ENCODE measurements at places on chromosomes 5 and 9. TPM values are rescaled to one million over a fixed set of nuclear protein-coding genes. Genes with fewer than 3 reads are reported as not detected.

DNA sequence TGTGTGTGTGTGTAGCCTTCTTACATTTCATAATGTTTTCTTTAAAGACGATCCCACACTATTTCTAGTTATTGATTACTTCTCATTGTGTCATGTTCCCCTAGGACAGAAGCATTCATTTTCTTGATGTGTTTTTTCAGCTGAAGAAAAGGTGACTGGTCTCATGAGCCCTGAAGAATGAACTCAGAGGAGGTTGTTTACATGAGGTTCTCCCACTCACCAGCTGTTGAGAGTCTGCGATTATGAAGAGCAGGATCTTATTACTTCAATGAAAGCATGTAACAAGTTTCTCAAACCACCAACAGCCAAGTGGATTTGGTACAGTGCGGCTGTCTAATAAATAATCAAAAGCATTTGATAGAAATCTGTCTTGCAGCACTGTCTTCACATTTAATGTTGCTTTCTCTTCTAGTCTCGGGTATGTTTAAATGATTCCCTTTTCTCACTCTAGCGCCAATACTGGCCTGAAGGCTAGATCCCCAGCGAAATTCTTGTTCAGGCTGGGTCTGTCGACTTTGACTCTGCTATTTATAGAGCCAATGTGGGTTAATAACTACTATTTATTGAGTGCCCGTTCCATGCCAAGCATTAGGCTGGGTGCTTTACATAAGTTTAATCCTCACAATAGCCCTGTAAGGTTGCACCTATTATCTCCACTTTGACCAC is 9.6 kb upstream of the FSD1L start:
- no peak for DNase-seq

GRCh38 chr5:53481159-53481886 is 894 bp downstream of the FST start:
- no peak for DNase-seq

GRCh38 chr9:100730086-100730485 is 152.2 kb downstream of the CAVIN4 start:
- no peak for DNase-seq

GRCh38 chr9:114989600-114990410 is 59.4 kb upstream of the TNFSF8 start:
- no peak for DNase-seq

GRCh38 chr9:129768486-129768885 is 15.6 kb upstream of the PTGES start:
- no peak for DNase-seq

GFI1B gene
- total RNA-seq: not detected

DND1 gene
- total RNA-seq: 1.1 TPM

IL9 gene
- not detected for total RNA-seq

DNA sequence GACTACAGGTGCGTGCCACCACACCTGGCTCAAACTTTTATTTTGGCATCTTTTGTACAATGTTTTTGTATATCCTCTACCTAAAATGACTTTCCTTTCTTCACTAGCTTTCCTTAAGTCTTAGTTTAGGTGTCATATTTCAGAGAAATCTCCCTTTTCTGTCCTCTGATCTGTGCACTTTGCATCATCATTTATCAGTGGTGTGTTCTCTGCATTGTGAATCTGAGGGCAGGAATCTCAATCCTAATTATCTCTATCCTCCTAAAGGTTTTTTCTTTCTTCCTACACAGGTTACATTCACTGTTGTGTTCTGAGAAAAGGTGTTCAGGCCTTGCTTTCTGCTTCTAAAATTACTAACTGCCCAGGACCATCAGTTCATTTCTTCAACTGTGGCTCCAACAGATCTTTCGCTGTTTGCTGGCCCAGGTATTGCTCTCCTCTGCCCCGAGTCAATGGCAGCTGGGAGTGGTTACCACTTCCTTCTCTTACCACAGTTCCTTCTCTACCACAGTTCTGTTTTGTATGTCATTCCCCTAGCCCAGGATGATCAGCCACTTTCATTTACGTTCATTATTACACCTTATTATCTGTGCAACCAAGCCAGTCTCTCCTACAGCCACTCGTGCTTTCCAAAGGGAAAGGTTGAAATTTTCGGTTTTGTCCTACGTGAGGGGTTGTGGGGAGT is 14.0 kb downstream of the TGFBR1 start:
- DNase-seq: no peak

DNA sequence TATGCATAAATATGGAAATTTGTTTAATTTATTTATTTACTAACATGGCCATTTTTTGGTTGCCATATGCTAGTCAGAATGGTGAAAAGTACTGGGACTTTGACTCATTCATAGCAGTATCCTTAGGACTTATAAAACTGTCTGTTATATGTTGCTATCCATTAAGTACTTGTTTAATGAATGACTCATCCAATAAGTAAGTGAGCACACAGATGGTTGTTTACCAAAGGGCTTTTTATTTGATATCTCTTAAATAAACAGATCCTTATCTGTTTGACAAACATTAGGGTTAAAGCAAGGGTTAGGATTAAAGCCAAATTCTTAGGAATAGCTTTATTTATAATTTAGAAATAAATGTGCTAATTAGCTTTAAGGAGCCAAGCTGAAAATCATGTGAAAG is 183.4 kb downstream of the FBXO4 start:
- no peak for DNase-seq

- DNase-seq: no peak
Measured at GRCh38 chr5:2847608-2848007, 96.1 kb upstream of the IRX2 start.

DNA sequence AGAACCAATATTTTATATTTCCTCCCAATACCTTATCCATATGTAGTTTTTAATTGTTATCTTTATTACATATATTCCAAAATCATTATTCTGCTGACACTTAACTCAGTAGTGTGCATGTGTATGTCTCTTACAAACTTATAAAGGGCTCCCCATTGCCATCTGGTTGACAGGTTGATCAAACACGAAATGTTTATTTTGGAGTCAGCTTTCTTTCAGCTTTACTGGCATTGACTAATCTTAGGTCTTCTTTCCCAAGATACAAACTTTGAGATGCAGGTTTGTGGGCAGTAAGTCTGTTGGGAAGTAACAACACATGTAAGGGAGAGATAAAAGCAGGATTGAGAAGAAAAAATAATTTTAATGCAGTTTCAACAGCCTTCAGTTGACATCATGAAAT is 716.0 kb upstream of the CHD1 start:
- DNase-seq: no peak

NOP16 gene
- total RNA-seq: 18.1 TPM

DNA sequence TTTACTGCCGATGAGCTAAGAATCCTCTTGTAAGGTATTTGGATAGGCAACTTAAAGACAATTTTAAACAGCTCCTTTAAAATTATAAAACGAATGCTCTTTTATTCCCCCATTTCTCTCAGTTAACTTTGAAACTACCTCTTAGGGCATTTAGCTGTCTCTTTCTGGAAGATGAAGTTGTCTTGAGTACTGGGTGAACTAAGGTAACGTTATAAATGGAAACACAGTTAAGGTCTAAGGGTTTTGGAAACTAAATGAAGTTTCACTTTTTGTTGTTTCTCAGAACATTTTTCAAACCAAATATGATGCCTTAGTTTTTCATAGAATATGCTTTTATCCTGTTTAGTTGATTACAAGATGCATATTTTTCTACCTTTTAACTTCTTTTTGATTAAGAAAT is 6.8 kb downstream of the UBE2R2 start:
- no peak for DNase-seq

DNA sequence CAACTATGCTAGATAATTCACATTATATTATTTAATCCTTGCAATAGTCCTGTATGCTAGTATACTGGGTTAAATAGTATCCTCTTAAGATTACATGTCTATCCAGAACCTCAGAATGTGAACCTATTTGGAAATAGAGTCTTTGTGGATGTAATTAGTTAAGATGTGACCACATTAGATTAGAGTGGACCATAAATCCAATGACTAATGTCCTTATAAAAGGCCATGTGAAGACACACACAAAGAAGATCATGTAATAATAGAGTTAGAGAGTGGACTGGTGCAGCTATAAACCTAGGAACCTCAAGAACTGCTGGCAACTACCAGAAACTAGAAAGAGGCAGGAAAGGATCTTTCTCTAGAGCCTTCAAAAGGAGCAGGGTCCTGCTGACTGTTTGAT is 263.6 kb upstream of the PTGER4 start:
- DNase-seq: no peak

TICAM2 gene
- total RNA-seq: 1.8 TPM

GRCh38 chr9:108869092-108869725 is 7.1 kb downstream of the ACTL7A start:
- DNase-seq: no peak

DNA sequence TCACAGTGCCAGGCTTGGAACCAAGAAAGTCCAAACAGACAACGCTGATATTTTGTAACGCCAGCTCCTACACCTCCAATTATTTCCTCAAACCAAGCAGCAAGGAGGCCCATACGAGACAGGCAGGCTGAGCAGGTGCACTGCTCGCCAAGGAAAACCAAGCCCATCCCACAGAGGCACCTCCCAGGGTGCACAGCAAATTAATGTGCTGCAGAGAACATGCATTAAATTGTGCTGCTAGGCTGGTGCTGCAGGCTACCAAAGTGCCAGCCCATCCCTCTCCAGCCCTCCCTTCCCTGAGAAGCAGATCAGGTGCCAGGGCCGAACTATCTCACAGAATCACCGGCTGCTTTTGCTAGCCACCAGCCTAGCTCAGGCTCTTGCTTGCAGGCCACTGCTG is 137.8 kb downstream of the PAX5 start:
- DNase-seq: no peak

DNA sequence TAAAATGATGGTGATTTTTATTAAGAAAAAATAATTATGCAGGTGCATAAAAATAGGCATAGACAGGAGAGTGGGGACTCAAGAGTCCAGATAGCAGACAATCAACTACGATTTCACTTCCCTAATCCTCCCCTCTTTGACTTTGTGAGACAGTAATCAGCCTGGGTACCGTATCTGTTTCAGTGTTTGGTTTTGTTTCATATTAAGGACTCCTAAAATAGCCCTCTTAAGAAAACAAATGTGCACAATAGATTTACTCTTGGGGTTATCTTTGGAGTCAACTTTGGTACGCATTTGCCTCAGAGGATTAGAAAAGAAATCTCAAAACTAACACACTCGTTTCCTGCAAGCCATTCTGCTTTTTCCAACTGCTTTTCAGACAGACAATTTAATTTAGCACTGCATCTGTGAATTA is 96.3 kb downstream of the ZNF608 start:
- no peak for DNase-seq

GRCh38 chr5:80153586-80154126 is 102.2 kb downstream of the SERINC5 start:
- no peak for DNase-seq

DNA sequence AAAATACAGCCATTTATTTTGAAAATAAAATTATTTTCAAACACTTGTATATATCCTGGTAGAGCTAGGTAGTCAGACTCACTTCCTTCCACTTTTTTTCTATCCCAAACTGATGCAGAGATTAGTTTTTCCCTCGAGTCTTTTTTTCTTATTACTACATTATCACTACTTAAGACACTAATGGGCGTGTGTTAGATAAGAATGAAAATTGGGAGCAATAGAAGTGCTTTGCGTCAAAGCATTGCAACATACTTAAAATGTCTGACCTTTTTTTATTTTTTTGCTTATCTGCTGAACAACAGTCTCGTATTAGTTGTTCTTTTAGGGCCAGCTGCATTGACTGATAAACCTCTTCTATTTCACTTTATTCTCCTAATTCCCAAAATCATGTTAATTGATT is 1278.7 kb downstream of the CDH12 start:
- DNase-seq: no peak

Data from glomerular endothelial cell (primary cell).